ENCODE measurements at places on chromosomes 5 and 9.

DNA sequence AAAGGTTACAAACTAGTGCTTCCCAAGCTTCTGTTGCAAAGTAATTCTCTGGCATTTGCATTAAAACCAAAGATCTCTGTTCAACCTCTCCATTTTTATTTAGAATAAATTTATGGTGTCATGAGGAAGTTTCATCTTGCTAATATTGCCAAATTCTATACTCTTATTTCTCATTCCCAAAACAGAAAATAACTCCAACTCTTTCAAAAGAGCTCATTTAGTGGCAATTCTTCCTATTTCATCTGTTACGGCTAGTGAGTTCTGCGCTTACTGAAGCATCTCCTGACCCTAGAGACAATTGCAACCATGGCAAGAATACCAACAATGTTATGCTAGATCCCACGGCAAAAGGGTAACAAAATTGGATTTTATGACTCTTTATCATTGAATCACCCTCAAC lies 97.0 kb downstream of the HINT1 start:
- DNase-seq, result no peak

GRCh38 chr9:129613520-129614175 lies 7.3 kb downstream of the C9orf50 start:
- no peak for DNase-seq

- no peak for DNase-seq
Measured at GRCh38 chr9:79131824-79132377, 439.9 kb upstream of the TLE4 start.

DNA sequence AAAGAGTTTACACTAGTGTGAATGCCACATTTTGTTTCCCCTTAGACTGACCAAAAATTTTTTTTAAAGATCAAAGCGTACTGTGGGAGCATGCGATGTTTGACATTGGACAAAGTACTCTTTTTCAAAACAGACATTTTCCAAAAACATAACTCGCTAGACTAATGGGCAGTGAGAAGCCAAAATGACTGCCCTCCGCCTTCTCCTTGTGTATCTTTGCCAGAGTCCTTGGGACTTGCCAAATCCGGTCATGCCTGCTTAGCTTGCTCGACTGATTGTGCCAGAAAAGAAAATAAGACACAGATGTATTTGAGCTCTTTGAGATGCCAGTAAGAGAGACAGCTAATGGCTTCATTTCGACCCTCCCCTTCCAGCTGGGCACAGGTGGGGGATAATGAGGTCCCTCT lies 157.5 kb downstream of the MAPKAP1 start:
- no peak for DNase-seq

DNA sequence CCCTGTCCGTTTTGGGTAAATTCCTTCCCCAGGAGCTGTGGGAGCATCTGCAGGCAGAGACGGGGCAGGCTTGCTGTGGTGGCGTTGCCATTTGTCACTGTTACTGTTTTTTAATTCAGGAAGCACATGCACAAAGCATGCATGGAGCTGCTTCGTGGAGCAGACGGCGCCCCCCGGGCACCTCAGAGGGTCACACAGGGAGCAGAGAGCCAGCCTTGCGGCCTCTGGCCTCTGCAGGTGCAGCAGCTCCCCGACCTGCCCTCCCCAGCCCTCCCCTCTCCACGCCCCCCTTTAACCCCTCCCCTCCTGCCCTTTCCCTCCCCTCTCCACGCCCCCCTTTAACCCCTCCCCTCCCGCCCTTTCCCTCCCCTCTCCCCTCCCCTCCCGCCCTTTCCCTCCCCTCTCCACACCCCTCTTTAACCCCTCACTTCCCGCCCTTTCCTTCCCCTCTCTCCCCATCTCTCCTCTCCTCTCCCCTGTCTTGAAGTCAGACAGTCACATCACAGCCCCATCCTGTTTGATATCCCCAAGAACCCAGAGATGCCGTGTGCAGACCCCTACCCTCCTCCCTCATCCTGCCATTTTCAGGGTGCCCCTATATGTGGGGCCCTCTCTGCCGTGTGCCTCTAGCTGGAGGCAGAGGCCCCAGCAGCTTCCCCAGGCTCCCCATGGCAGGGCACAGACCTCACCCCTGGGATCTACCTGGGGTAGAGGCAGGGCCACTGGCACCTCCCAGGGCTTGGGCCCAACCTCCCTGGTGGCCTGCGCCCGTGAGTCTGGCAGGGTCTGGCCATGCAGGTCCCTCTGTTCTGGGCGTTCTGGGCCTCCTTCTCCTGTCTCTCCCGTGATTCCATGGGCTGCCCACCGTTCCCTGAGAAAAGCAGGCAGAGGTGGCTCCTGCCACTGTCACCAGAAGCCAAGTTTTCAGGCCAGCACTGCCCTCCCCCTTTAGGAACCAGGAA lies 29.6 kb upstream of the UBAC1 start:
- DNase-seq, result peak; percentile 98

GRCh38 chr5:105616599-105616998 lies 2054.0 kb upstream of the NUDT12 start:
- DNase-seq, result no peak

DNA sequence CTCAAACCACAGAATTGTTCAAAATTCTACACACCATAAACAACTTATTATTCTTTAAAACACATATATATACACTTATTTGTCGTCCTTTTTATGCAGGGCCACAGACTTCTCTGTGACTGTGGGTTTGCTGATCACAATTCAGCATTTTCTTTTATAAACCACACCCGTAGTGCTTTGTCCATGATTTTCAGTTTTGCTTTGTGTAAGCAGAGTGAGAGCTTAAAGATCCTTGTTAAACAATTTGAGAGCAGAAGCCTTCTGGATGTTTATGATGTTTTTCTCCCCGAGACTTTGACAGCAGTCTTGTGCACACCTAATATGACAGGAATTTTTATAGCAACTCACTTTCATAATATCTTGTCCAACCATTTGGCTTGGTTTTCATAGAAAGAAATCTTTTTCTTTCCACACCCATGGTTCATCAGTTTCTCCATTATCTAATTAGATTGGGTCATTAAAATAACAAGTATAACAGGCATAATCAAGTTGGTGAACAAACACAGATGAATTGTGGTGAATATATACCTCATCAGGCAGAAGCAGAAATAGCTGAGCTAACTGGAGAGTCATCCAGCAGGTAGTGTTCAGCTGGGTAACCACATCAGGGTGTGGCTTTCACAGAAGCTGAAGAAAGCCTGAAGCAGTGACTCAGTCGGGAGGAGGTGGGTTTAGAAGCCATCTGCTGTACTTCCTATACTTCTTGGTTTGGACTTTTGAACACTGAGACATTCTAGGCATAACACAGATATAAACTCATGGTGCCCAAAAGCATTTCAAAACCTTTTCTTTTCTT lies 232.8 kb downstream of the DOCK8 start:
- no peak for DNase-seq

DNA sequence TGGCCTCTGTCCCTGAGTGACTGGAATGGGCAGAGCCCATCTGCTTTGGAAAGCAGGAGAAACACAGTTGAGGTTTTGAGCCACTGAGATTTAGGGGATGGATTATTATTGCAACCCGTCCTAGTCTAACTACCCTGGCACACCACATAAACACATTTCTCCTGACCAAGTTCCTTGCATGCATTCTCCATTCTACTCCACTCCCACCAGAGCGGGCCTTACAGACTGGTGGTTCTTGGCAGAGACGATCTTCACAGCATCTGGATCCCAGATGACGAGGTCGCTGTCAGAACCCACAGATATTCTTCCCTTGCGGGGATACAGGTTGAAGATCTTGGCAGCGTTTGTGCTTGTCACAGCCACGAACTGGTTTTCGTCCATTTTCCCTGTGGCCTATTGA lies 111.0 kb downstream of the DPYSL3 start:
- DNase-seq, result no peak

DNA sequence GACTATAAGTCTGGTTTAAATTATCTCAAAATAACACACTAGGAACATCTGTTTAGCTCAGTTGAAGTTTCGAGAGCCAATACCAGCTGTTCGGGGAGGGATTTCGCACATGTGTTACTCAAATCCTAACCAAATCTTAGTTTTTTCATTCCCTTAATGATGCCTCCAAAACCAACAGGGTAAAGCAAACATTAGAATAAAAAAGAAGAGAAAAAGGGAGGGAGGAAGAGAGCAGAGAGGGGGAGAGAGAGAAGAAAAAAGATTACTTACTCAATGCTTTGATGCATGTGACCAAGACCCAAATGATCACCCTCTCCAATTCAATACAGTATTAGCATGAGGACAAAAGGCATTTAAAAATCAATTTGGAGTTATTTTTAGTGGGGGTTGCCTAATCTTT lies 86.0 kb upstream of the NR5A1 start:
- no peak for DNase-seq

DNA sequence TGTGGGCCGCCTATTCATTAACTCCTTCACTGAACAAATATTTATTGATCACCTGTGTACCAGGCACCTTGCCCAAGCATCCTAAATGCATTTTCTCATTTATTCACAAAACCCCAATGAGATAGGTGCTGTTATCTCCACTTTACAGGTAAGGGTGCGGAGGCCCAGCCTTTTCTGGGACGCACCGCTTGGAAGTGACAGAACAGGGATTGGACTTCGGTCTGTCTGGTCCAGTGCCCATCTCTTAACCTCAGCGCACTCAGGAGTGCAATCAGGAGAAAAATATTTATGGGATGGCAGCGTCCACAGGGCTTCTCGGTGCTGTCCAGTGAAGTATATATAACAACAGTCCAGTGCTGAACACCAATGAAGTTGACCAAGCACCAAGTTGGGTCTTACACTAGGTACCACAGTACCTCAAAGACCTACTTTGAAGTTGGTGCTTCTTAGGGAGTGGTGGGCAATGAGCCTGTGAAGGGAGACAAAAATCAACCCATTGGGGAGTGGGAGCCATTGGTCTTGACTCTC lies 18.9 kb upstream of the GARNL3 start:
- no peak for DNase-seq

- no peak for DNase-seq
Measured at GRCh38 chr5:159083548-159084452, 15.9 kb downstream of the EBF1 start.

DNA sequence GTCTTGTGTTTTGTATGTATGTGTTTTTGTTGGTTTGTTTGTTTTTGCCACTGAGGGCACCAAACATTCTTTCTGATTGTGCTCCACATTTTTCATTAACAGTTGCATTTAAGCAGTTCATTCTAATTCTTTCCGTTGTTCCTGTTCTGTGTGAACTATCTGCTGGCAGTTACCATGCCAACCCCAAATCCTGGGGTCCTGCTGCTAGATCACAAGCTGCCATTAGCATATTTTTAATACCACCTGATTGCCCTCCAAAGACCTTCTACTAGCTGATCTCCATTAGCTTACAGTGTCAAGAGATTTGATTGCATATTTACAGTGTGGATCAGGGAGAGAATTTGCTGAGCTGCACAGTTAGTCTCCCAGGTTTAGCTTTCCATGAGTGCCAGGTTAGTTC lies 40.6 kb upstream of the STARD4 start:
- DNase-seq, result no peak

DNA sequence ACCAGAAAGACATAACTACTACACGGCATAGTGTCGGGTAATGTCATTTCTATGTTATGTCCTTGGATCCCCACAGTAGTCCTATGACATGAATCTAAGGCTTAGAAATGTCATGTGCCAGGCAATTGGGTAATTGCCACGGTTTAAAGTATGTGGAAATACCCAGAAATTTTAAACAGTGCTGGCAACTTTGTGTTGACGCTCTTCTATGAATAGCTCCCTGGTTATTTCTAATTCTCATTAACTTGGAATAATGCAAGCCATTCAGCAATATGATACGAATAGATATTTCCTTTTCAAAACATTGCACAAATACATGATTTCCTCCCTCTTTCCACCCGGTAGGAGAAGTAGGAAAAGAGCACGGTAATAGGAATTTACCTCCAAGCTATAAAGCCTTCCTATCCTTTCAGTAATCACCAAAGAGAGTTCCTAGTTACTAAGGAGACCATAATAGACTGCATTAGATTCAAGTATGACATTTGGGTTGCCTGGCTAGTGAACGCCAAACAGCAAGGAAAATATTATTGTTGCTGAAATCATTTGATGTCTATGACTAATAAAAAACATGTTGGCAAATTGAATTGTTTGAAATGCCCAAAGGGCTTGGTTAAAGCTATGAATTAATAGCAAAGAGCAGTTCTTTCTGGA lies 168.4 kb downstream of the CCDC192 start:
- DNase-seq, result no peak

DNA sequence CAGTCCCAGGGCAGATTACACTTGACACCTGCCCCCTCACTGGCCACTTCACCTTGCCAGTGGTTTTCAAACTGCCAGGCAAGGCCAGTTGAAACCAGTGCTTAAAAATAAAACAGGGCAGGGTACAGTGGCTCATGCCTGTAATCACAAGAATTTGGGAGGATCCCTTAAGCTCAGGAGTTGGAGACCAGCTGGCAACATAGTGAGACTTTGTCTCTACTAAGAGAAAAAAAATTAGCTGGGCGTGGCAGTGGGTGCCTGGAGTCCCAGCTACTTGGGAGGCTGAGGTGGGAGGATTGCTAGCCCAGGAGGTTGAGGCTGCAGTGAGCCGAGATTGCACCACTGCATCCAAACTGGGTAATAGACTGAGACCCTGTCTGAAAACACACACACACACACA lies 58.1 kb downstream of the ROPN1L start:
- no peak for DNase-seq

GRCh38 chr5:91848453-91848852 lies 465.3 kb upstream of the ARRDC3 start:
- no peak for DNase-seq

GRCh38 chr5:3736926-3737325 lies 141.3 kb downstream of the IRX1 start:
- no peak for DNase-seq

GRCh38 chr5:1207555-1207954 lies 6.2 kb downstream of the SLC6A19 start:
- no peak for DNase-seq

DNA sequence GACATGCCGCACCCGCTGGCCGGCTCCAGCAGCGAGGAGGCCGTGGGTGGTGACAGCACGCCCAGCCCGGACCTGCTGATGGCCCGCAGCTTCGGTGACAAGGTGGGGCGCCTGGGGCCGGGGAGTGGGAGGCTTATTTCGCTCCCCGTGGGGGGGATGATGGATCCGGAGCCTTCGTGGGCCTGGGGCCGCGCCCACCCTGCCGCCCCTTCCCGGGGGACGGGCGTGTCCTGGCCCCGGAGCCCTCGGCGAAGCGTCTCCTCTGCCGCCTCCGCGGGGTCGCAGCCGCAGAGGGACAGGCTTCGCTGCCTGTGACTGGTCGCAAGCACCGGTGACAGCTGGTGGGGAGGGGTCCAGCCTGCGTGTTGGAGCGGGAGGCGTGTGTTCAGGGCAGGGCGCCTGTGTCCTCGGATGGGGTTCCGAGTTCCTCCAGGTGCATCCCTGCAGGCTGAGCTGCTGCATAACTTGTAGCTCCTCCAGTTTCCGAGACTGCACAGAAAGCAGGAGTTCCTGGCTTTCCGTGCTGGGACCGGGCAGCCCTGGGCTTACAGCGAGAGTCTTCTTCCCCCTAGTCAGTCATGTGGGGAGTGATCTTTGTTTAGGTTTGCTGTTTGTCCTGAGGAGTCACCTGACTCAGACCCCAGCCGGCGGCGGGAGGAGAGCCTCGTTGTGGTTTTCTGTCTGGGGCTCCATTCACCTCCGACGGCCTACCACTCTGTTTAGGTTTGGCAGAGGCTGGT lies 666 bp downstream of the SNX30 start:
- DNase-seq, result no peak

GRCh38 chr5:142356349-142356715 lies 31.5 kb upstream of the SPRY4 start:
- DNase-seq, result no peak

Measured in CMK (cell line).